ENCODE measurements at places on chromosomes 1 and 21. TPM values are rescaled to one million over a fixed set of nuclear protein-coding genes. Genes with fewer than 3 reads are reported as not detected.
A peak's percentile ranks its signal among the peaks of the same experiment; 100 is the strongest.

GRCh38 chr1:110120960-110121561 lies 8.8 kb downstream of the UBL4B start:
- H3K27ac ChIP-seq, result no peak overlapping the region
- no peak for DNase-seq
- peaks cover 11% of the 10 kb centered on the region for H3K27me3 ChIP-seq

DNA sequence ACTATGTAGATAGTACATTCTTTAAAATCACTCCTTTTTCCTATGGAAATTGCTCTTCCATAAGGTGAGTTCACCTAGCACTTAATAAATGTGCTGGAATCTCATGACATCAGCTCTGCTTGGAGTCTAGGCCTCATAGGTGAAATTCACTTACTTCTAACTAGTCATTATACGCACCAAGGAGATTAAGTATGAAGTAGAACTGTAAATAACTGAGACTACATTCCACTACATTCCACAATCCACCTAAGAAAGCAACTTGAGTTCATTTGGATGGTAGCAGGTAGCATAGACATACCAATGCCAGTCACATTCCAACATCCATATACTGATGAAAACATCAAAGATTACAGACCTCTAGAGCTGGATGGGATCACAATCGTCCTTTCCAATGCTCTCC lies 64.3 kb downstream of the NIBAN1 start:
- H3K4me3 ChIP-seq, result no peak overlapping the region
- no peaks in the 10 kb centered on the region for H3K27me3 ChIP-seq
- no peaks in the 10 kb centered on the region for H3K36me3 ChIP-seq
- no peak overlapping the region for H3K27ac ChIP-seq
- DNase-seq, result no peak

- H3K27me3 ChIP-seq, result no peaks in the 10 kb centered on the region
- no peaks in the 10 kb centered on the region for H3K4me1 ChIP-seq
- no peaks in the 10 kb centered on the region for H3K36me3 ChIP-seq
- H3K4me3 ChIP-seq, result no peak overlapping the region
- no peak for DNase-seq
Observed at GRCh38 chr1:163509114-163509513, 187.4 kb downstream of the NUF2 start.

DNA sequence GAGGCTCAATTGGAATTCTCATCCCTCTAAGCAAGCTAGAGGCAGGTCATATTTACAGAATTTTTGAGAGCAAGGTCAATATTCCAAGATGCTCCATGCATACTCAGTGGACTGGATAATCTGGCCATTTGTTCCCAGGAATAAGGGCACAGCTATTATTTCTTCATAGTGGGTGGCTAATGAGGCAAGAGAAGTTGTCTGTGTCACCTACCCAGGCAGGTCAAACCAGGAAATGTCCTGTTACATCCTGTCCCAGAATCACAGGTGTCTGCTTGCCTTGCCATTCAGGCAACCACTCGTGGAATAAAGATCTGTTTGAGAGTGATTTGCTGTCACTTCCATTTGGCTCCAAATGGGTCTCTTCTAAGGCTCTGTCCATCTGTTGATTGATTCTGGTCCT lies 85.2 kb upstream of the ZP4 start:
- H3K27me3 ChIP-seq, result no peaks in the 10 kb centered on the region
- DNase-seq, result no peak
- H3K27ac ChIP-seq, result no peak overlapping the region
- no peaks in the 10 kb centered on the region for H3K4me1 ChIP-seq
- H3K4me3 ChIP-seq, result no peak overlapping the region
- no peaks in the 10 kb centered on the region for H3K36me3 ChIP-seq

DNA sequence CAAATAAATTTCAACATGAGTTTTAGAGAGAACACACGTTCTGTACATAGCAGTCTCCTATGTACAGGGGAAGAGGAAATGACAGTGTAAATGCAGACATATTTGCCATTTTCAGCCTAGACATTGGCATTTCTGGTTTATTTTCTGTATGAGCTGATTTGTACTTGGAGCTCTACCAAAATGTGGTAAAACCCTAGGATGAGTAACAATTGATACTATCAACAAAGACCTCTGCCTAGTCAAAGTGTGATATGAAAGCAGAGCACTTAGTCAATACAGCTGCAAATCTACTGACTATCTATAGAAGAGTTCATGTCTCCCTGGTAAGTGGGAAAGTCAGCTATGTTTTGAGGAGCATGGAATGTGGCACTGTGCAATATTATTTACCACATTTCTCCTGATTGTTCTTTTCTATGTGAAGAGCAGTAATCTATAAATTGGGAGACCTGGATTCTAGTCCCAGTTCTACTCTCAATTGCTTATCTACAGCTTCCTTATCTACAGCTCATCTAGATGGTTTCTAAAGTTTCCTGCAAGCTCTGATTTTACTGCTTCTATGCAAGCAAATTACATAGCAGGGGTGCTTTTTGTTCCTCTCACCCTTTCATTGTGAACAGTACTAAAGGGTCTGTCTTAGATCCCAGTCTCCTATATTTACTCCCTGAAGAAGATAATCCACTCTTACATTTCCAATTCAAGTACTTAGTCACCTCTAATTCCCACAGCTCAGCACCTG lies 334.2 kb downstream of the NTNG1 start:
- H3K27ac ChIP-seq, result no peak overlapping the region
- H3K36me3 ChIP-seq, result no peaks in the 10 kb centered on the region
- DNase-seq, result peak; percentile 2
- no peaks in the 10 kb centered on the region for H3K4me1 ChIP-seq

- no peak for DNase-seq
- no peak overlapping the region for H3K4me3 ChIP-seq
- no peaks in the 10 kb centered on the region for H3K27me3 ChIP-seq
- H3K4me1 ChIP-seq, result no peaks in the 10 kb centered on the region
- no peaks in the 10 kb centered on the region for H3K36me3 ChIP-seq
- H3K27ac ChIP-seq, result no peak overlapping the region
Observed at GRCh38 chr1:246309247-246309884, 197.7 kb downstream of the SMYD3 start.

- H3K36me3 ChIP-seq, result no peaks in the 10 kb centered on the region
- no peak overlapping the region for H3K27ac ChIP-seq
- DNase-seq, result peak; percentile 82
- H3K4me1 ChIP-seq, result no peaks in the 10 kb centered on the region
- H3K27me3 ChIP-seq, result peaks cover 22% of the 10 kb centered on the region
- H3K4me3 ChIP-seq, result no peak overlapping the region
Observed at GRCh38 chr21:34367320-34367935, 3.6 kb downstream of the KCNE2 start.

DNA sequence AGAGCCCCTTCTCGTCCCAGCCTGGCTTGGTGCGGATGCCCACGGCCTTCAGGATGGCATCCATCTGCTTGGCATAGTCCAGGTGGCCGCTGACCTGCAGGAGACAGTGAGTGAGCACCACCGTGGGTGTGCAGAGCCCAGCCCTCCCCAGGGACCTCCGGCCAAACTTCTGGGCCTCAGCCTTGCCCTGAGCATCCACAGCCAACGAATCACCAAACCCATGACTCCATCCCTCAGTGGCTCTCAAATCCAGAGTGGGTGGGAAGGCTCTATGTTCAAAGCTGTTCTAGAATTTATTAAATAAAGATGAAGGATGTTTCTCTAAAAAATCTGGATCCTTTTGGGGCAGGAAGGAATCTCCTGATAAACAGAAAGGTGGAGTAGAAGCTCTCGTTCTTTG lies 18.7 kb downstream of the HTR6 start:
- peak; percentile 5 for DNase-seq
- no peak overlapping the region for H3K27ac ChIP-seq
- H3K27me3 ChIP-seq, result no peaks in the 10 kb centered on the region
- H3K36me3 ChIP-seq, result peaks cover 5% of the 10 kb centered on the region
- no peaks in the 10 kb centered on the region for H3K4me1 ChIP-seq
- H3K4me3 ChIP-seq, result no peak overlapping the region

GRCh38 chr21:45138199-45139002 lies 64.0 kb downstream of the ADARB1 start:
- H3K36me3 ChIP-seq, result peaks cover 40% of the 10 kb centered on the region
- peaks cover 37% of the 10 kb centered on the region for H3K4me1 ChIP-seq
- H3K4me3 ChIP-seq, result no peak overlapping the region
- no peaks in the 10 kb centered on the region for H3K27me3 ChIP-seq
- no peak overlapping the region for H3K27ac ChIP-seq

DNA sequence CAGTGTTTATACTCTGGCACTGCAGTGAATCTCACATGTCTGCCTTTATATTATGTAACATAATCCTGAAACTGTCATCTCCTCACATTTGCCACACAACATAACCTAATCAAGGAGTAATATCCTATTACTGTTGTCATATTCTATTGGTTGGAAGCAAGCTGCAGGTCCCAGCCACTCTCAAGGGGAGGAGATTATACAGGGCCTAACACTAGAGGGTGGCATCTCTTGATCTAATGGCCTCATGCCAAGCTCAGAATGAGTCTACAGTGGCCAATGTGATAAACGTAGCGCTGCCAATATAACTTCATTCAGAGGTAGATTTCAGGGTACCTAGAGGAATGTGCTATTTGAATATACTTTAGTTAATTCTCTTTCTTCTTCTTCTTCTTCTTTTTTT lies 166.8 kb downstream of the BACH1 start:
- no peaks in the 10 kb centered on the region for H3K27me3 ChIP-seq
- H3K36me3 ChIP-seq, result peaks cover 1% of the 10 kb centered on the region
- no peak overlapping the region for H3K4me3 ChIP-seq

GRCh38 chr21:43290421-43291346 lies 121.9 kb downstream of the CRYAA start:
- DNase-seq, result no peak
- no peak overlapping the region for H3K4me3 ChIP-seq
- no peaks in the 10 kb centered on the region for H3K4me1 ChIP-seq
- no peaks in the 10 kb centered on the region for H3K36me3 ChIP-seq

DNA sequence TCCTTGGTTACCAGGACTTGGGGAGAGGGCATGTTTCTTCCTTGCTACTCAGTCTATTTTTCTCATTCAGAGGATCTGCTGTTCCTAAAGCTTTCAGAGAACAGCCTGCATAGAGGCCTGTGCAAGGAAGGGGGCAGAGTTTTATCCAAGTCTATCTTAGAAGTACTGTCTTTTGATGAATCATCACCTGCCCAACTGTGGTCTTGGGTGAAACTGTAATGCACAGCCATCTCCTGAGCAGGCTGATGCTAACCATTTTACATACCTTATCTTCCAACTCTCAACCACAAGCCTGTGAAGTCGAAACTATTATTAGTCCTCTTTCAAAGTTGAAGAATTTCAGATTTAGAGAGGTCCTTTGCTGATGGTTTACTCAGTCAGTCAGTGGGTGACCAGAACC lies 368.0 kb downstream of the HHAT start:
- H3K36me3 ChIP-seq, result no peaks in the 10 kb centered on the region
- no peak for DNase-seq

GRCh38 chr1:3609769-3610526 lies 1.4 kb downstream of the MEGF6 start:
- no peaks in the 10 kb centered on the region for H3K36me3 ChIP-seq
- DNase-seq, result no peak
- no peak overlapping the region for H3K27ac ChIP-seq
- H3K27me3 ChIP-seq, result peaks cover 29% of the 10 kb centered on the region

- H3K4me3 ChIP-seq, result no peak overlapping the region
- 0 out of 2 replicates have a peak, but pooled peaks cover 1% of the 10 kb centered on the region for H3K4me1 ChIP-seq
- DNase-seq, result no peak
- H3K36me3 ChIP-seq, result no peaks in the 10 kb centered on the region
- H3K27ac ChIP-seq, result no peak overlapping the region
Observed at GRCh38 chr1:177880339-177880891, 89.4 kb downstream of the SEC16B start.

DNA sequence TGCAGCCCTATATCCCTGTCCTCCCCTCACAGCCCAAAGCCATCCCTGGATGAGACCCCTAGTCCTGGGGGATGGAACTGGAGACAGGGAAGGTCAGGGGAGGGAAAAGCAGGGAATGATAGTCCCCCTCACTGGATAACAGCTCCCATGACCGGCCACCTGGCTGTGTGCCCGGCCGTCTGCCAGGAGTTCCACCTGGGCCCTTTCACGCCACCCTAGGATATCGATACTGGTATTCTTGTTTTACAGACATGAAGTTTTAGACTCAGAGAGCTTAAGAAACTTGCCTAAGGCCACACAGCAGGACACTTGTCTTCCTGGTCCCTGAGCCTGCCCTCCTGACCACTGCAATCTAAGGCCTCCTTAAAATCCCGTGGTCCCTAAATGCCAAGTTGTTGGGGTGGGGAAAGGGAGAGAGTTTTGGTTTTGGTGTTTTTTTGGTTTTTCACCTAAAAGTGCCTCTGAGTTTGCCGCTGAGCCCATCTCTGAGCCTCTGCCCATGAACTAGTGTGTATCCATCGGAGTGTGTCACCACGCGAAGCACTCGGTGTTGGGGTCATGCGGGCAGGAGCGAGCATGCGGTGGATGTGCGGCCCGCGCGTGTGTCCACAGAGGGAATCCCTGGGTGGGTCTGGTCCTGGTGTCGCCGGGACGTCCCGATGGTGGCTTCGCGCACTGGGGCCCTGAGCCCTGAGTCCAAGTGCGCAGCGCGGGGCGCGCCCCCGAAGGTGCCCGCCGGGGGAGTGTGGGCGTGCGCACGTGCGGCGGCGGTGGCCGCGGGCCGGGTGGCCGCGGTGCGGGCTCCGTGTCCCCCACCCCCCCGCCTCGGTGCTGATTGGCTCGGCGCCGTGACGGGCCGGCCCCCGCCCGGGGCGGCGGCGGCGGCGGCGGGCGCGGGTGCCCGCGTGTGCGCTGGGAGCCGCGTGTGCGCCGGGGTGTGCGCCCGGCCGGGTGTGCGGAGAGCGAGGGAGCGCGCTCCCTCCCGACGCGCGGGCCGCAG lies at the start of gene EPHA8:
EPHA8 (plus strand) TSS at position 906 of the 1,000 bp plus-strand sequence. CDS start 147 bp downstream, outside the sequence.
- peaks cover 89% of the 10 kb centered on the region for H3K27me3 ChIP-seq
- H3K36me3 ChIP-seq, result no peaks in the 10 kb centered on the region
- no peaks in the 10 kb centered on the region for H3K4me1 ChIP-seq
- no peak within 1 kb of the TSS for H3K27ac ChIP-seq
- no peak for DNase-seq

DNA sequence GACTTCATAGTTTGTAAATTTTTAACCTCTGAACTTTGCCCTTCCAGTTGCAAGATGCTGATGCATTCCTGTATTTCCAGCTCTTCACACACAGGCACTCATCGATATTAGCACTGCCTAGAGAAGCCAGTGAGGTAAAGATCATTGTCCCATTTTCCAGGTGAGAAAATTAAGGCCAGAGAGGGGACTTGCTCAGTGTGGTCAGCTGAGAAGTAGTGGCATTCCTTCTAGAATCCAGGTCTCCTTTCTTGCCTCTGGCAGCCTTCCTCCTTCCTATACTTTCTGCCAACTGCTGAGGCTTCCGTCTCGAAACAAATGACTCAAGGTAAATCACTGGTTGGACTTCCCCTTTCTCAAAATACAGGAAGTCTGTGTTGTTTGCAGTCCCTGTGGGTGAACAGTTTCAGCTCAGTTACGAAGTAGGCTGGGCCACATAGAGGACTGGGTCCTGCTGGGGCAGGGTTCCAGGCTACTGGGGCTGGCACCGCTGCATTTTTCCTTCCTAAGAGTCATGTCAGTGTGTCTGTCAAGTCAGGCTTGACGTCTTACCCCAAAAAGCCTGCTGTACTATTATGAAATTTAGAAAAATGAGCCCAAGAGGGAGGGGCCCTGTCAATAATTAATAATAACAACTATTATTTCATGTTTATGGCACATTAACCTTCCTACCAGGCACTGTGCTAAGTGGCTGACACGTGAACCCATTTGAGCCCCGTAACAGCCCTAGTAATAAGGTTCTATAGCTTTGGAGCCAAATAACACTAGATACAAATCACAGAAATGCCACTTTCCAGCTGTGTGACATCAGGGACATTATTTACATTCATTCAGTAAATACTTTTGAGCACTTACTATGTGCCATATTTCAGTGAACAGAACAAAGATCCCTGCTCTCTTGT lies 16.6 kb upstream of the RNF19B start:
- H3K4me3 ChIP-seq, result no peak overlapping the region
- H3K27me3 ChIP-seq, result no peaks in the 10 kb centered on the region
- DNase-seq, result peak; percentile 94
- H3K27ac ChIP-seq, result peak overlapping the region; percentile 12
- H3K36me3 ChIP-seq, result no peaks in the 10 kb centered on the region
- H3K4me1 ChIP-seq, result peaks cover 17% of the 10 kb centered on the region

The IFNLR1 gene
- total RNA-seq, result not detected

The TBX19 gene
- total RNA-seq, result 0.28 TPM

The UBQLN4 gene
- 8.8 TPM for total RNA-seq

Data from IMR-90 (cell line).